ENCODE measurements at places on chromosomes 16 and 17.

- DNase-seq: no peak
Observed at GRCh38 chr17:77636835-77637817, 321.4 kb upstream of the TNRC6C start.

GRCh38 chr17:63406689-63407330 is 39.3 kb downstream of the CYB561 start:
- DNase-seq: peak; percentile 62

DNA sequence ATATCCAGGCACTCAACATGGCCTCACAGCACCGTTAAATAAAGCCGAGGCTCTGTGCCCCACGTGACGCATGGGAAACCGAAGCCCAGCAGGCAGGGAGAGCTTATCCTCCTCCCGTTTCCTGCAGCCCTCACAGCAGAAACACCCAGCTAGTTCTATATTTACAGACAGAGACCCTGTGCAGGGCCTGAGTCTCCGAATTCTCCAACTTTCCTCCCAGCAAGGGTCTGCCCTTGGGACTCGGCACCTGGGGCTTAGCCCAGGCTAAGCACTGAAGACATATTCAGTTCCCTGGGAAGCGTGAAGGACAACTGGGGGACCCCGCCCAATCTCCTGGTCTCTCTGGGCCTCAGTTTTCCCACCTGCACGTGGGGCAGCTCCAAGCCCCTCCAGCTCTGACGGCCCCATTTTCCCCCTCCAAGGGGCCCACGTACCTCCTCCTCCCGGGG is 29.2 kb downstream of the TRPV3 start:
- DNase-seq: no peak

- no peak for DNase-seq
Observed at GRCh38 chr16:5575646-5576245, 478.2 kb upstream of the EEF2KMT start.

GRCh38 chr17:49022391-49022941 is 25.3 kb downstream of the IGF2BP1 start:
- DNase-seq: peak; percentile 77

- DNase-seq: no peak
Observed at GRCh38 chr16:4318451-4318910, 2.6 kb downstream of the GLIS2 start.

DNA sequence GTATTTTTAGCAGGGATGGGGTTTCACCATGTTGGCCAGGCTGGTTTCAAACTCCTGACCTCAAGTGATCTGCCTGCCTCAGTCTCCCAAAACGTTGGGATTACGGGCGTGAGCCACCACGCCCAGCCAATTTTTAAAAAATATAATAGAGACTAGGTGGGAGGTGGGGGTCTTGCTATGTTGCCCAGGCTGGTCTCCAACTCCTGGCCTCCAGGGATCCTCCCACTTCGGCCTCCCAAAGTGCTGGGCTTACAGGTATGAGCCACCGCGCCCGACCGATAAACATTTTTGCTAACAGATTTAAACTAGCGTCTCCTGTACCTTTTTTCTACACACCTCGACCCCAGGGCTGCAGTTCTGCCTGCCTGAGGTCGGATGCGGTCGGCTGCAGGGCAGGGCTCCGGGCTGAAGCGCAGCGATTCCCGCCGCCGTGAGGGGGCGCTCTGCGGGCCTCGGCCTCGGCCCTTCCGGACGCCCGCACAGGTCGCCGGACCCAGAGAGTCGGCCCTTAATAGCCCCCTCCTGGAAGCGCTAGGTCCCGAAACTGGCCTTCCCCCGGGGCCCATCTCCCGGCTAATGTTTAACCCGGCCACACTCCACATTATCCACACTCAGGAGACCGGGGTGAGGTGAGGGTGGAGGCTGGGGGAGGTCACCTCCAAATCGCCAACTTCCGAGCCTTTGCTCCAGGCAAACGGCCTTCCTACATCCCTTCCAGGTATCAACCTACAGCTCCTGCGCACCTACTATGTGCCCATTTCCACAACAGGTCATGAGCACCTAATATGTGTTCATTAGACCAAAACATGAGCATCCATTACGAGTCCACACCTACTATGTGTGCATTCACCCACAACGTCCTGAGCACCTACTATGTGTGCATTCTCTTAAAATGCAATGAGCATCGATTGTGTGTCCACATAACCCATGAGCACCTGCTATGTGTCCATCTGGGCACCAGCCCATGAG is 2.0 kb upstream of the GLIS2 start:
- DNase-seq: no peak

DNA sequence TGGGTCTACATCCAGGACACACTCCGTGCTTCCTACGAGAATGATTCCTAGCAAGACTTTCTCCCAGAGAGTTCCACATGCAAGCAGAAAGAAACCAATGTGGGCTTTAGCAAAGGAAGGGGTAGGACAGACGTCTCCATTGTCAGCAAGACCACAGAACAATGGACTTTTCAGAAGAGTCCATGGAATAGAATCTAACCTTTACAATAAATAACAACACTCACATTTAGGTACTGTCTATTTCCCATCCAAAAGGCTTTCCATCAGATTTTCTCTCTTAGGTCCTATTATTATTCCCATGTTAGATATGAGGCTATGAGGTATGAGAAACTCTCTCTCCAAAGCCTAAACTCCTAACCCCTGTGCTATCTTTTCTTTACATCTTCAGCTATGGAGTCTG is 360.9 kb downstream of the GRIN2A start:
- DNase-seq: no peak

GRCh38 chr16:82135844-82136243 is 34.2 kb downstream of the MPHOSPH6 start:
- no peak for DNase-seq

DNA sequence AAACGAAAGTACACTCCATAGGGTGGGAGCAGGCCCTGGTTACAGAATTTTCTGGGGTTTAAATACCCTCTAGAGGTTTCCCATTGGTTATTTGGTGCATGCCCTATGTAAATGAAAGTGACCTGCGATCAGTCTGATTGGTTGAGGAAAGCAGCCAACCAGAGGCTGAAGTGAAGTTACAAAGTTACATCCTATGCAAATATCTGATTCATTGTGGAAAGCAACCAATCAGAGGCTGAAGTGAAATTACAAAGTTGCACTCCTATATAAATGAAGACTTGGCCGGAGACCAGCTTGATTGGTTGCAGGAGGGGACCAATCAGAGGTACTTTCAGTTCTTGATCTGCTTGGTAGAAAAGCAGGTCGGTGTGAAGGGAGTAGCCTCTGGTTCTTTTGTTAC is 24.4 kb downstream of the NAA60 start:
- DNase-seq: peak; percentile 8

- no peak for DNase-seq
Observed at GRCh38 chr17:80953471-80954315, 37.9 kb upstream of the CHMP6 start.
